Left ventricle myocardium superior (tissue), 1 donor: ENCODE measurements at places on chromosomes 12 and 14.

DNA sequence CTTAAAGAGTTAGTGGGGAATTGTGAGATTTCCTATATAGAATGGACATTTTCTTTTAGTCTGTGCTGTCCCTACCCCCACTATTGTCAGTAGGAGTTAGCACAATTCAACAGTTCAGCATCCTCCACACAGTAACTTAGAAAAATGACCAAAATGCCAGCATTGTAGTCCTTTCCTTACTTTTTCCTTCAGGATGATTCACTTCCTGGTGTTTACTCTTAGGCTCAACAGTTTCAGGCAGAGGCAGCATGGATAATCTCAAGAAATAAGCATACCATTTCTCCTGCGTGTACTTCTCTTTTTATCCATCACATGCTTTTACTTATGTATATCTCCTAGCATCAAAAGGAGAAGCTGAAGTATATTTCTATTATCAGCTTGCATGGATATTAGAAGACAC, 683.4 kb downstream of the SLC16A7 start:
- no peak for DNase-seq

GRCh38 chr12:68479261-68479895, 131.3 kb upstream of the RAP1B start:
- DNase-seq, result no peak

GRCh38 chr12:114888928-114889584, 205.1 kb upstream of the TBX3 start:
- no peak for DNase-seq

GRCh38 chr12:58503731-58504130, 416.6 kb downstream of the LRIG3 start:
- no peak for DNase-seq

- DNase-seq, result peak; percentile 70
These were observed 1.1 kb upstream of the UBC start for GRCh38 chr12:124915239-124916236.

- DNase-seq, result no peak
These were observed 14.9 kb downstream of the SLC35E3 start for GRCh38 chr12:68760806-68761441.

- DNase-seq, result no peak
These were observed 13.9 kb downstream of the BTBD7 start for GRCh38 chr14:93318927-93319326.

- DNase-seq, result no peak
These were observed 2.8 kb upstream of the ZC2HC1C start for GRCh38 chr14:75066691-75067090.

DNA sequence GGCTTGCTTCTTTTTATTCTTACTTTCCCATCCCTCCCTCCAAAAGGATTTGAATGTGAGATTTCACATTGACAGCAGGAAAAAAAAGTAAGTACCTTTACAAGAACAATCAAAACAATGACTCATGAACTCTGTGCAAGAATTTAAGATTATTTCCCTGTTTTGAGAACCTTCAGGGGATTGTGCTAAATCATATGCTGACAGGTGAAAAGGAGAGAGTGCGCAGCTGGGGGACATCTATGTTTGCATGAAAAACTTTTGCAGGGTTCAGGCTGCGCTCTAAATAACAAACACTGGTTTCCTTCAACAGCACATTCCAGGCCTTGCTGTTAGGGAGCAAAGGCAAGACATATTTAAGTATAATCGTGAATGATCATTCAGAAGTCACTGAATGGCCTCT, 27.3 kb downstream of the RERG start:
- no peak for DNase-seq

DNA sequence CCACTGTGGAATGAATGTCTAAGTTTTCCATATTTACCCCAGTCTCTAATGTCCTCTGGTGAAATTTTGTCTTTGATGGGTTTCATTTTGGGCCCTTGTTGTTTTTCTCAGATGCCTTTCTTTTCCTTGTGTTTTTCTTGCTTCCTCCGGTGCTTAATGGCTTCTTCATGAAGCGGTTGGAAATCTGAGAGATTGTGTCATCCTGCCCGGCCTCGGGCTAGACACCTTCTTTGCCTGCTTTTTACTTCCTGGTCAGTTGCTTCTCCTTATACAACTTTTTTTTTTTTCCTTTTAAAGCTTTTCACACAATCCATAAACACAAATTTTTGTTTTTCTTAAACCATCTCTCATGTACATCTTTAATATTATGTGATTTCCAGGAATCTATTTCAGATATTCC, 7.1 kb downstream of the ETV6 start:
- no peak for DNase-seq

GRCh38 chr12:117091758-117092510, 7.3 kb downstream of the TESC start:
- no peak for DNase-seq

DNA sequence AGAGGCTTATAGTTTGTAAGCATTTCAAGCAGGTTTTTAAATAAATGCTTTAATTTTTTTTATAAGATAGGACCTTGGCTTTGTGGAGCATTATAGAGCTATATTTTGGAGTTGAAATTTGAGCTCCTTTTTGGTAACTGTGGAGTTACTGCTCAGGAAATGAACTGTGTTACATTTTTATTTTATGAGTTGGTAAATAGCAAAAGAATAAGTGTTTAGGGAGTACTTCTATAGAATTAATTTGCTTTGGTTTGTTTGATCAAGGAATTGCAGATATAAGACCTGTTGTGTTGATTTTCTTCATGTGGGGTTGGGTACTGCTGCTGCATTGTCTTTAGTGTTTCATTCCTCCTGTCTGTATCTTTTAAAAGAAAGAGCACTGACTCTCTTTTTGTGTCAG, 3.5 kb downstream of the ATP2A2 start:
- no peak for DNase-seq

GRCh38 chr12:71664411-71665089, 449 bp downstream of the THAP2 start:
- no peak for DNase-seq

GRCh38 chr12:39440781-39441180, 2.1 kb downstream of the KIF21A start:
- DNase-seq, result no peak

- no peak for DNase-seq
These were observed 127.5 kb downstream of the PAPOLA start for GRCh38 chr14:96629558-96630222.

GRCh38 chr12:26874501-26875296, 41.7 kb upstream of the ITPR2 start:
- DNase-seq, result no peak

DNA sequence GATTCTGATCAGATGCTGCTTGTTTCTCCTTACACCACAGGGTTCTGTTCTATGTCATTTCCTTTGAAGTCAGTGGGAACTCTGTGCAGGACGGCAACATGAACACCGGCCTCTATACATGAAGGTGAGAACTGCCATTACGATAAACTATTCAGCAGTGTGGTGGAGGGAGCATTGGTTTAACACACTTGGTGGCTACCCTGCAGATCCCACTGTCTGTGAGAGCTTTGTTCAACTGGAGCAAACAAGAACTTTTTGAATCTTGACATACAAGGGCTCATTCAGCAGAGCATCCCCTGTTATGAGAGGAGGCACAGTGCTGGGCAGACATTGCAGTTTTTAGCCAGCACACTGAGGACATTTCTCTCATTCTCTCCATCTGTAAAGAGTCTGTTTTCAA, 10.7 kb upstream of the FRS2 start:
- no peak for DNase-seq

GRCh38 chr14:61673305-61673704, 22.0 kb upstream of the HIF1A start:
- DNase-seq, result no peak

DNA sequence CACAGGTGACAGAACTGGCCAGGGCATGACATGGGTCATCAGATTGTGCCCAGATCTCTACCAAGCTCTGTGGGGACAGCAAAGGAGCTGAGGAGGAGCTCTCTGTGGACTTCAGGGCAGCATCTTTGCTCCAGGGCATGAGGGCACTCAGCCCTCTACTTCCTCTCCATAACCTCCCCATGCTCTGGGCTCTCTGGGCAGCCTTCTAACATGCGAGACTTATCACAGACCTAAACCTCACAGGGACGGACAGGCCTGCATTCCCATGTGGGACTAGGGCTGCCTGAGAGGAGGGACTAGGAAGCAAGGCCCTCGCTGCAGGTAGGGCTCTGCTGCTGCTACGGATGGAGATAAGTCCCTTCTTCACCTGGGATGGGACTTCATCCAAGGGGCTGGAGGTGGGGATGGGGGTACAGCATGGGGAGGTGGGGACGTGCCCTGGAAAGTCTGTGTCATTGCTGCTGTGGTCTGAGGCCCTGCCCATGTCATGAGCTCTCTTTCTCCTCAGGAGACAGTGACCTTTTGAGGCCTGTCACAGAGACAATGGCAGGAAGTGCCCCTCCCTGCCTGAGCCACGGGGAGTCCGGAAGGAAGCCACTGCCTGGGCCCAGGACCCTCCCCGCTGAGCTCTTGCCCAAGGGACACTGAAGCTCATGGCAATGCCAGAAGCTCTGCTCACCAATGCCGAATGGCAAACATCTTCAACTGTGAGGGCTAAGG, 44.1 kb downstream of the PITPNM2 start:
- DNase-seq, result peak; percentile 66

GRCh38 chr12:8781381-8782127, 40.9 kb upstream of the A2ML1 start:
- no peak for DNase-seq

- no peak for DNase-seq
These were observed 177.5 kb upstream of the TMTC1 start for GRCh38 chr12:29961231-29961630.

GRCh38 chr14:99026471-99026870, 245.5 kb downstream of the BCL11B start:
- DNase-seq, result no peak

DNA sequence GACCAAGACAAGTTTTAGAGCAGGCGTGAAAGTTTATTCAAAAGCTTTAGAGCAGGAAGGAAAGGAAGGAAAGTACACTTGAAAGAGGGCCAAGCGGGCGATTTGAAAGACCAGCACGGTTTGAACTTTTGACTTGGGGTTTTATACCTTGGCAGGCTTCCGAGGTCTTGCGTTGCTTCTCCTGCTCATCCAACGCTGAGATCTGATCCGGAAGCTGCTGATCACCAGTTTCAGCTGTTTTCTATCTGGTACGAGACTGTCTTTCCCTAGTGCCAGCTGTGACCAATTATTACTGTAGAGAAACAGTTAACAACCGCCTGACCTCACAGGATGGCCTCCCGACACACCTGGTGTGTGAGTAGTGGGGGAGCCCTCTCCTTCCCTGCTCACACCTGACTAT, 20.6 kb upstream of the SNRPF start:
- no peak for DNase-seq

DNA sequence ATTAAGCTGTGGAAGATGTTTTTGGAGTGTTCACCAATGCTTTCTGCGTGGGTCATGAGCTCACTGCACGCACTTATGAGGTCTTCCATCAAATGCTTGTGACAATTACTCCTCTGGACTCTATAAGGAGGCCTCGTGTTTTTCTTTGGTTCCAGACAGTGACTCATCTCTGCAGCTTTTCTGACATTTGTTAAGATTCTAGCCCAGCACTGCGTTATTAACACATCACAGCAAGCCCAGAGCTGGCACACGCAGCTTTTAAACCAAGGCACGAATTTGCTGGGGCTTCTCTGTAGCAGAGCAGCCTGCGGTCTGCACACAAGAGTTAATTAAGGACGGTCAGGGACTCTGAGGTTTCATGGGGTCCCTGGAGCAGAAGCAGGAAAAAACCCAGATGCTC, 16.9 kb downstream of the MEG3 start:
- DNase-seq, result no peak

- no peak for DNase-seq
These were observed 12.6 kb downstream of the TRIM9 start for GRCh38 chr14:51082349-51082748.

DNA sequence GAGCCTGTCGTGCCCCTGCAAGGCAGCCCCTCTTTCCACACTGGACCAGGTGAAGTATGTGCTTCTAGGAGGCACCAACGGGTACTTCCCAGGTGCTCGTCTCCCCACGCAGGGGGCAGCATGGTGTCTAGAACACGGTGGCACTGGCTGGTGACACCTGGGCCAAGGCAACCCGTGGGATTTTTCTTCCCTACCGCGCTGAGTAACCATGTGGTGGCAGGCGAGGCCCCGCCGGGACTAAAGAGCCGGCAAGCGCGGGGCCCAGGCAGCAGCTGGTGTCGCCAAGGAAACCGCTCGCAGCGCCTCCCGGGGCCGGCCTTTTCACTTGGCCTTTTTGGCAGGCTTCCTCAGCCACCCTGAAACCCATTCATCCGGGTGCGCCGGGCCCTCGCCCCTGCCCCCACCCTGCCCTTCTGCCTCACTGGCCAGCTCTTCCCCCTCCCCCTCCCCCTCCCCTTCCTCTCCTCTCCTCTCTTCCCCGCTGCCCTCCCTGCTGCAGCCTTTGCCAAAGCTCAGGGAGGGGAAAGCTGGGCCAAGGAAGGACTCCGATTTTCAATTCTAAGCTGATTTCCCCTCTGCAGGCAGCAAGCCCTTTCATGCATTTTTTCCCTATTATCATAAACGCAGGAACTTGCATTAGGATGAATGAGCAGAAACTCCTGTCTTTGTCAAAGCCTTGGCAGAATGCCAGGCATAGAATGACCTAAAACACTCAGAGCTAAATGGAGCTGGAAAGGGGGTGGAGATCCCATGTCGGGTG, 81.2 kb downstream of the IRF2BPL start:
- peak; percentile 93 for DNase-seq

DNA sequence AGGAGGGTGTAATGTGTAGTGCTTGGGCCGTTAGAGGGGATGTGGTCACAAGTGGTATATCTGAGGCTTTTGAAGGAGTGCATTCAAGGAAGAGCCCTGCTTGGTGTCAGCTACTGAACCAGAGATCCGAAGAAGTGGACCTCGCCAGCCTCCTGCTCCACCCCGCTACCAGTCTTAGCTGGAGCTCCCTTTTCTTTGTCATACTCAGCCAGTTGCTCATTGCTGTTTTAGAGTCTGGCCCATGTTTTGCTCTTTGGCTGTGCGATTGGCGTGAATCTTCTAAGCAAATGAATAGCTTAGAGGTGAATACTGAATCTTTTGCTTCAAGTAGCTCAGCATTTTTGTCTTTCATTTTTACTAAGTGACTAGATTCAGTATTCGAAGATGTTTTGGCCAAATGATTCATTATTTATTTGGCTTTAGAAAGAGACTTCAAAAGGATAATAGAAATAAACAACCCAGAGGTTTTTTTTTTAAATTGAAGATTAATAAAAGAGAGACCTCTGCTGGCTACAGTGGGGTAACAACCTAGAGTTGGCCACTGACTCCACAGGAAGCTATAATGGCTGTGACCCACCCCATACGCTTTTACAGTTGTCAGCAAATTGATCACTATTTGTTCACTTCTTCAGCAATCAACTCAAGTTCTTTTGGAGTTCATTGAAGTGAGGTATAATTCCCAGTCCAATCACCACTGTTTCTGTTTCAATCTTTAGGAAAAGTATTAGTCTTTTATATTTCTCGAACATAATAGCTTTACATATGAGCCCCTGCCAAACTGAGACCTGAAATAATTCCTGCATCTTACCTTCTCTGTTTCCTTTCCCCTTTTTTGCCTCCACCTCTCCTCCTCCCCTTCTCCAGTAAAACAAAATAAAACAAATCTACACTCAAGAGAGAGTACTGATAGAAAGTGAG, 19.9 kb downstream of the CDKN1B start:
- DNase-seq, result no peak

- DNase-seq, result no peak
These were observed 205.0 kb upstream of the DCN start for GRCh38 chr12:91387461-91388134.
